ENCODE measurements at places on chromosomes 6 and 20.

DNA sequence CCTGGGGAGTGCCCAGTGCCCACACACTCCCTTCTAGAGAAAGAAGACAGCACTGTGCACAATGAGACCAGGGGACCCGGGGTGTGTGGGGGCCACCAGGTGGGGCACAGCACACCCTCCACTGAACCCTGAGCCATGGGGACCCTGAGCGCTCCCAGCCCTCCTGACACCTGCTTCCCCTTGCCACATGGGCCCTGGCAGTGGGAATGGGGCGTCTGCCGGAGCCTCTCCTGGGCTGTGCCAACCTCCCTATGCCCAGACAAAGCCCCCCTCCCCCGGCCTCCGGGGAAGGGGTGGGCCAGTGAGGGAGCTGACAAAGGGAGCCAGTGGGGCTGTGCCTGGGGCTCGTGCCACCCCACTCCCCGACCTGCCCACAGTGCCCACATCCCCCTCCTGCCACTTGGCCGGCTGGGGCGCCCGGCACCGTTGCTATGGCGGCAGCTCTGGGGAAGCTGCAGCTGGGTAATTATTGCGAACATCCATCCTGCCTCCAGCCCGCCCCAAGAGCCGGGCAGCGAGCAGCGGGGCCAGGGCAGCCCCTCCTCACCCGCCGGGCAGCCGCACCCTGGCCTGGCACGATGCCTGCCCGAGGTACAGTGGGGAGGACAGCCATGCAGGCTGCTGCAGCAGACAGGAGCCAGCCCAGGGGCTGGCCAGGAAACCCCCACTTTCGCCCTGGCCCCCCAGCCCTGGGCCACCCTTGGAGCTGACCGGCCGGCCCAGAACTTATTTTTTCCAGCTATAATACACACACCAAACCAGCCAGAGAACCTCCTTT lies 41.9 kb upstream of the NOL4L start:
- DNase-seq: no peak

- DNase-seq: no peak
Observed at GRCh38 chr6:87182940-87183339, 27.6 kb downstream of the ZNF292 start.

DNA sequence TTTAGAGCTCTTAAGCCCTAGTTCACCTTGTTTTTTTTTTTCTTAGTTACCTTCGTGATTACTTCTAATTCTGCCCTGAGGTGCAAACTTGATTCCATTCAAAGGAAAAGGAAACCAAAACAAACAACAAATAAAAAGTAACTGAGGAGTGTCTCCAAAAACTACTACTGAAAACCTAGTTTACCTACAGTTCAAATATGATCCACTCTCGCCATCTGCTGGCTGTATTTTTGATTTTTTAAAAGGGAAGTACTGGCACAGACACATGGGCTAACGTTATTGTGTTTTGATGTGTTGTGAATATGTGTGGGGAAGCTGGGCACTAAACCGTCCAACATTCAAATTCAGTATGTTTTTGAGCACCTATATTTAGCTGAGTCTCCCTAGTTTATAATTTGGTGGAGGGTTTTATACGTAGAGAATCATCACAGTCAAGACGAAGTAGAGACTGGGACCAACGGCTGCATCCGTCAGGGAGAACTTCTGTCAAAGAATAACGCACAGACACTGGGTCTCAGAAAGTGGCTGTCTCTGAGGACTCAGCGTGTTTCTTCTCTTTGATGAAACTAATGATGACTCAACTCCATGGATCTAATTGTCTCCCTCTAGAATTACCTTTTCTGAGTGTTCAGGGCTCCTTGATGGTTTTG lies 373.5 kb upstream of the BTBD3 start:
- no peak for DNase-seq

DNA sequence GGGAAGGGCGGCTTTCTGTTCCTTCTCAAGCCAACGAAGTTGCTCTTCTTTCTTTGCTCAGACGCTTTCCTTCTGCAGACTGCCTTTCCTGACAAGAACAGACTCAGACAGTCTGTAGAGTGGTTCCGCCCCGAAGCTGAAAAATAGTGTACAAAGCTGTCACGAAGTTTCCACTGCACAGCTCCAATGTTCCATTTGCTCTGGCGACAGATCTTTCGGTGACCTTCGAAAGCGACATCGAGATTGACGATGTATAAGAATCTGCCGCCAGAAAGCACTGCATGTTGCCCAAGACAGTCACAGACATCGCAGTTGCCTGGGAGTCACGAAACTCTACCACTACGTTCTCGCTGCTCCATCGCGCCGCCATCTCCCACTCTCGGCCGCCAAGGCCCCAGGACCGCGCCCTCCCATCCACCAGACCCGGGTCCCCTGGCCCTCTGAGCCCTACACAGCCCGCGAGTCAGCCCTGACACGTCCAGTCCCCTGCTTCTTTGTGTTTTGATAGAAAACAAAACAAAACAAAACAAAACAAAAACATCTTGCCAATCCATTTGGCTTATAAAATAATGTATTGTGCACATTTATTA lies 42.1 kb upstream of the ZNF184 start:
- no peak for DNase-seq

GRCh38 chr6:134293659-134294161 lies 24.2 kb downstream of the SGK1 start:
- DNase-seq: no peak

- DNase-seq: no peak
Observed at GRCh38 chr6:6545616-6546317, 42.8 kb upstream of the LY86 start.

DNA sequence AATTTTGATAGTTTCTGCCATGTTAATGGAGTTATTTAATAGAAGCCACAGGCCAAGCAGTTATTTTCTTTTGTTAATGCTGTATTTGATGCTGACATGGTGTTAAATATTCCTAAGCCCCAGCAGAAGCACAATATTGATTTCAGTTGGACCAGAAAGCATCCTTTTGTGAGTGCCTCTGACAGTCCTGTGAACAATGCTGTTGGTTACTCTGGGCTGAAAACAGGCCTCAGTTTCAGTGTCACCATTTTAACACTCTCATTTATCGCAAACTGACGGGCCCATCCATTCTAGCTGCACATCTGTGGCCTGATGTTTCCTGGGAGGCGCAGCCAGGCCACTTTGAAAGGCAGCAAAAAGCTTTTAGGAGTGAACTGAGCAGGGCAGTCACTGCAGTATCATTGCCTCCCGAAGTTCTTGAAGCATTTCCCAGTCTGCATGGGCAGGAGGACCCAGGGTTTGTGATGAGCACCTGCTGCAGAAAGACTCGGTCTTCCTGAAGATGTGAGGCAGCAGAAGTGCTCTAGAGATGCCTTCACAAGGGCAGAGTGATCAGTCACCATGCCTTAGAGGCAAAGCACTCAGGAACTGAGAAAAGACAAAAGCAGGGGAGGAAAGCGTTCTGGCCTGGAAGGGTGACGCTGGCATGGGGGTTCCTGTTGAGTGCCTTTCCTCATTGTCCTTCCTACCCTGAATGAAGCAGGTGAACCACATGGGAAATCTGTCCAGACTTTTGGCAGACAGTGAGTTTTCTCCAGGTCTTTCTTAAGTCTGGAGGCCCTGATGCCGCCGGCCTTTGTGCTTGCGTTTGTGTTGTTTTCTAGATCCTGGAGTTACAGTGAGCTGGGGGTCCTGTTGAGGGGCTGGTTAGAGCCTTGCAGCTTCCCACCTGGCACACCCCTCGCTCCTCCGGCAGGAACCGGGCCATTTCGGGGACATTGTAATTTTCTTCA lies 74.0 kb downstream of the ZDHHC14 start:
- DNase-seq: no peak
